ENCODE measurements at places on chromosomes 4 and X.

DNA sequence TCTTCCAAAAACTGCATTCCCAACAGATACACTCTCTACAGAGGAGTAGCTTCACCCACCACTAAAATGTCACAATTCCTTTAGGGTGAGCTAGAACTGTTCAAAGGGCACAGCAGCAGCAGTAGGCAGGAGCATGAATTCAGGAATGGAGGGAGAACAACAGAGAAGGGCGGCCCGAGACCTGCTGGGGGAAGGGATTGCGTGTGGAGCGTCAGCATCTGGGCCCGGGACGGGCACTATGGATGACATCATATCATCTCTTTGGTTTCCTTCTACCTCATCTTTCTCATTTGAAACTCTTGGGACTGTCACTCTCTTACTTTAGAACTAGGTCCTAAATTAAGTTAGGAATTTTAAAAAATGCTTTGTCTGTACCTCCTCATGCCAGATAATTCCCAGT, 95.0 kb downstream of the PHOX2B start:
- no peak for DNase-seq

DNA sequence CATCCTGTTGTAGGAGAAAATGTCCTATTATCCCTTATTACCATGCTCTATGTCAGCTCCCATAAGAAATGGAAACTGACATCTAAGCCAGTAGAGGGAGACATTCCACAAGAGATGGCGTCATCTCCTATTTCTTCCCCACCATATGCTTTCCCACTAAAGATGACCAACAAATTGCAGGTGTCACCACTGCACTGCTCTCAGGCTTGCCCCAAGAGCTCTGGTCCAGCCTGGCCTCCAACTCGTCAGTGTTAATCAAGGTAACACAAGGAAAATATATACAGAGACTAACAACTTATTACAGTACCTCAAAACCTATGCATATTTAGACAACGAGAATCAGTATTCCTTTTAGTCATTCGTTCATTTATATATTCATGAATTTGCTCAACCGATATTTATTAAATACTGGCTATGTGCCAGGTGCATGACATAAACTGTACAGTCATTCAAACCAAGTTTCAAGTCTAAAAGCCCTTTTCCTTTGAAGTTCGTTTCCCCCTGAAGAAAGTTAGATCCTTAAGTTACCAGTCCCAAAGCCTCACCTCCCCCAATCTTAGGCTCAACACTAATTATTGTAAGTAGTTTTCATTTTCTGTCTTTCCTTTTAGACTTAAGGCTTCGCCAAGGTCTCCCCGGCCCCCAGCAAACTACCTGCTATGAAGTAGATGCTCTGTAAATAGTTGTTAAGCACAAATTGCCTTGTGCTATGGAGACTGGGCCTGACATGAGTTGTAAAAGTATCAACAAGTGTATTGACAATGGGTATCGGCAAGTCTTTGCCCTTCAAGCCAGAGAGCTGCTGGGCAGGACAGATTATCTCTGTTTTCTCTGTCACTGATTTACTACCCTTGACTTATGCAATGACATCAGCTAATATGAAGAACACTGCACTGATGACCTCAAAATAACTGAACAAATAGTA, 3.1 kb upstream of the FGB start:
- DNase-seq = no peak

- no peak for DNase-seq
Observed at GRCh38 chrX:22053481-22053880, 21.4 kb downstream of the PHEX start.

DNA sequence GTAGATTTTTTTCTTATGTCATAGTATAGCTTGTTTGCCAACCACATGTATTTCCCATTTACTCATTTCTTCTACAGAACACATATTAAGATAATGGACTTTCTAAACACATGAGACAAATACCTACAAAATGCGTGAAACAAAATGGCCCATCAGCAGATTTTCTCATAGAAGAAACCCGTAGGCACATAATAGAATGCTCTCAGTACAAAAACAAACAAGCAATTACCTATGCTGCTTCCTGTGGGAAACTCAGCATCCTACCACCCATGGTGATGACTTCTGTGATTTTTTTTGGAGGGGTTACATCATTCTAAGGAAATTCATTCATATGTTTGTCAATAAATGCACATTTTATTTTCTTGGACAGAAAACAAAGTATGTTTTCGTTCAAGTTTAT, 343.6 kb downstream of the SPRY1 start:
- DNase-seq = no peak

- DNase-seq = no peak
Observed at GRCh38 chrX:264634-265455, 16.3 kb upstream of the PLCXD1 start.

DNA sequence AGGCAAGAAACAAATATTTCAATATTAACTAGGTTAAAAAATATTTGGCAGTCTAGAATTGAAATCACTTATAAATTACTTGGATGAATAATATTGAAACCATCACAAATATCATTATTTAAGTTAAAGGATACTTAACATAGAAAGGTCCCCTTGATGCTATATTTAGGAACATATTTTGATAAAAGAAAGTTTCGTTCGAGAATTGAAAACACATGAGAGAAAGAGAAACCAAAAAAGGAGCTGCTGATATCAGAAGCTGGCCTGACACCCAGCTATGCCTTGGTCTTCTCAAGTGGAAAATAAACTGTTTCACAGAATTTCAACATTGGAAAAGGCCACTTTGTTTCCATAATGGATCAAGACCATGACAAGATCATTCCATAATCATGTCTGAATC, 762.4 kb downstream of the DMD start:
- DNase-seq = no peak

DNA sequence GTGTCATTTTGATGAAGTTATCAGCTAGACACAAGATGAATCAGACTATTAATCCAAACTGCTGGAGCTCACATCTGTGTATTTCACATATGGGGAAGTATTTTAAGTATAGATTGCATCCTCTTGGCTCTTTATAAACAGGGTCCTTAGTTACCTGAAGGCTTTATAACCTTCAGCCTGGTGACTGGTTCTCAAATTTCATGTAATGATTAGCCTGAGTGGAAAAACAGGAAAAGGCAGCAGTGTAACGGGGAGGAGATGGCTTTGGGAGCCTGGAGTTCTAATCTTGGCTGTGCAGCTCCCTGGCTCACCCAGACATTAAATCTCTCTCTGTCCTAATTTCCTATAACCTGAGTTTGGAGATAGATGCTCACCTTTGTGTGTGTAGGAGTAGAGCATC, 103.8 kb upstream of the HPF1 start:
- no peak for DNase-seq

DNA sequence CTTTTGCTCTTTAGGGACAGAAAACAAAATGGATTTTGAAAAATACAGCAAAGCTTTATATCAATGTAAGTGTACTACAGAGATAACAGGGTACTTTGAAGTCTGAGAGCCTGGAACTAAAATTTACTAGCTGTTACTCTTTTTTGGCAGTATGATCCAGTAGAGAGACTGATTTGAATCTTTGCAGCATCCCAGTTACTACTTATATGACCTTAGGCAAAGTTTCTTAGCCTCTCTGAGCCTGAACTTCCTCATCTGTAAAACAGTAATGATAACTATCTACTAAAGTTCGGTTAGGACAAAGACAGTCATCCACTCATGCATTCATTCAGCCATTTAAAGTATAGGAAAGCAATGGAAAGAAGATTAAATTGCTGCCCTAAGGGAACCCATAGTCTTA, 10.1 kb downstream of the BRWD3 start:
- no peak for DNase-seq

GRCh38 chrX:72027914-72028307, 103.8 kb downstream of the RTL5 start:
- no peak for DNase-seq

- DNase-seq = no peak
Observed at GRCh38 chr4:176675810-176676209, 116.9 kb downstream of the VEGFC start.

GRCh38 chrX:9913146-9913433, 54.1 kb upstream of the CLDN34 start:
- DNase-seq = no peak

DNA sequence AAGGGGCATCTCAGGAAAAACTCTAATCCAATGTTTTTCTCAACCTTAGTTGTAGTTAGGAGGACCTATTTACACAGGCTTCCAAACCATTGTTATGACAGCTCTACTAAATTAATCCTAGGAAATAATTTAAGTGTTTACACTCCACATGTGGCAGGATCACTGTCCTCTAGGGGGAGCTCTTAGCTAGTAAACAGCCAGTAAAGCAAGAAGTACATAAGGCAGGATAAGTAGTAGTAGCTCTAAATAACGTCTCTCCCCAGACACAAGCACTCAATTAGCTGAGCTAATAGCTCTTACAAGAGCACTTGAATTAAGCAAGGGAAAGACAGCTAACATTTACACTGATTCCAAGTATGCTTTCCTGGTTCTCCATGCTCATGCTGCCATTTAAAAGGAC, 37.3 kb downstream of the NUDT11 start:
- peak; percentile 3 for DNase-seq

- DNase-seq = no peak
Observed at GRCh38 chr4:94038195-94038594, 169.5 kb upstream of the SMARCAD1 start.

DNA sequence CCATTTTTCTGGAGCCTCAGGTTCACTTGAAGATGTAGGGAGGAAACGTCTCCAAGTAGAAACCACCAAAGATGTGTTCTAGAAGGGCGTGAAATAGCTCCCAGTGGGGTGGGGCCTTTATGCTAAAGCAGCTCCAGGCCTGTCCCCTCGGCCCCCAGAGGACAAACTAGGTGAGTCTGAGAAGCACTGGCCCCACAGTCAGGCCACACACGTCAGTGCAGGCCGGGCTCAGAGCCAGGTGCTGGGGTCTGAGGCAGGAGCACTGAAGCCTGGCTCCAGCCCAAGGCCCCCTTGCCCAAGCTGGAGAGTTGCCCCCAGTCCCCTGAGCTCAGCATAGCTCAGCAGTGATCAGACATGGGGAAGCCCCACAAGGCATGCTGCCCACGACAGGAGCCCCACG, 95.4 kb upstream of the PSAPL1 start:
- no peak for DNase-seq

- no peak for DNase-seq
Observed at GRCh38 chr4:183832776-183833450, 72.2 kb upstream of the STOX2 start.

GRCh38 chr4:153438916-153439756, 27.0 kb upstream of the TMEM131L start:
- DNase-seq = no peak

GRCh38 chr4:4782969-4783368, 76.5 kb upstream of the MSX1 start:
- DNase-seq = no peak

DNA sequence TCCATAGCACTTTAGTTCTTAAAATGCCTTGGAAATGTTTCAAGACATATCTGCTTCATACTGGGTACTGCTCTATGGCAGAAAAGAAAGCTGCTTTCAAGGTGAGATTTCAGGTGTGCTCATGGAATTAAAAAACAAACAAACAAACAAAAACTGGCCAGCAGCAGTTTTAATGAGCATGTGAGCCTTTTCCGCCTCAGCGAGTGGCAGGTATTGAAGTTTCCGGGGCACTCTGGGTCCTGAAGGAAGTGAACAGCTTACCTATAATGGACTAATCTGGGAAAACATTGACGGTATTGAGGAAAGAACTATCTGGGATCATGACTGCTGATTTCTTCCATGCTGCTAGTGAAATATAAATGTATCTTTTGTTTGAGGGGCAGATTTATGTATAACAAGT, 194.6 kb downstream of the MAML3 start:
- DNase-seq = no peak

DNA sequence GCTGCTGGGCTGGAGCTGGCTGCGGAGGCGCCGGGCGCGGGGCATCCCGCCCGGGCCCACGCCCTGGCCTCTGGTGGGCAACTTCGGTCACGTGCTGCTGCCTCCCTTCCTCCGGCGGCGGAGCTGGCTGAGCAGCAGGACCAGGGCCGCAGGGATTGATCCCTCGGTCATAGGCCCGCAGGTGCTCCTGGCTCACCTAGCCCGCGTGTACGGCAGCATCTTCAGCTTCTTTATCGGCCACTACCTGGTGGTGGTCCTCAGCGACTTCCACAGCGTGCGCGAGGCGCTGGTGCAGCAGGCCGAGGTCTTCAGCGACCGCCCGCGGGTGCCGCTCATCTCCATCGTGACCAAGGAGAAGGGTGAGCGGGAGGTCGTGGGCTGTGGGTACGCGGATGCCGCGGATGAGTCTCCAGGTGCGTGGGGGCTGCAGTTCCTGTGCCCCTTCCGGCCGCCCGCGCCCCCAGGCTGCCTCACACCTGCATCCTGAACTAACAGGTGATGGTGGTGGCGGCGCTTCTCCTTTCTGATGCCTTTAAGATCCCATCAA, 499 bp downstream of the CYP2U1 start:
- peak; percentile 40 for DNase-seq

- DNase-seq = no peak
Observed at GRCh38 chr4:139219450-139220055, 42.5 kb upstream of the ELF2 start.

DNA sequence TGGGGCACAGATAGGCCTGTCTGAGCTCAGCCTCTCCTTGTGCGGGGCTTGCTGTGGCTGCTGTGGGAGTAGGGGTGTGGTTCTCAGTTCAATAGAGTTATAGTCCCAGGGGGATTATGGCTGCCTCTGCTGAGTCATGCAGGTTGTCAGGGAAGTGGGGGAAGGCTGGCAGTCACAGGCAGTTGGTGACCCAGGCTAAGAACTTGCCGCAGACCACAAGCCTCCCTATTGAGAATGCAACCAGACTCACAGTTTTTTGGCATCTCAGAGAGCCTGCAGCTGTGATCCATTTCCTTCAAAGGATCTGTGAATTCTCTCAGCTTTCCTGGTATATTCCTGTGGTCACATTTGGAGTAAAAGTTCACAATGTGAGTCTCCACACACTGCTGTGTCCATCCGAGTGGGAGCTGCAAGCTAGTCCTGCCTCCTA, 364.9 kb downstream of the ZNF674 start:
- no peak for DNase-seq

DNA sequence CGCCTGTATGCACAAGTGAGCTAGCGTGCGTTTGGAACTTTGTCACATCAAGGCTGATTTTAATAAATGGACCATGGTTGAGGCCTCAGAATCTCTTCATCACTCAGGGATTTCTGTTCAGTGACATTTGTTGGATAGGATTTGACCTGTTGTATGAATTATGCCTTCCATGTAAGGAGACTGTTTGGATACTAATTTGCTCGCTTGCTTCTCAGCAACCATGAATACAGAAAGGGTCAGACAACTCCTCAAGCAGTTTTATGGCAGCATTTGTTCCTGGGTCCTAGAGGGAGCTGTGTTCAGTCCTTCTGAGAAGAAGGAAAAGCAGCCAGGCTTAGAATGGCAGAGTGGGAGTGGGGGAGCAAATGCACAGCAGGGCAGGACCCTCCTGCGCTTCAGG, 269.7 kb upstream of the LCORL start:
- no peak for DNase-seq

Measured in G401 (cell line).